OCI-LY7 (cell line): ENCODE measurements at places on chromosomes 7 and 10.

GRCh38 chr10:7003831-7004395 is 406.9 kb downstream of the SFMBT2 start:
- no peak for DNase-seq

GRCh38 chr7:155919391-155920067 is 107.3 kb upstream of the SHH start:
- no peak for DNase-seq

- no peak for DNase-seq
Measured at GRCh38 chr7:82172017-82172416, 271.6 kb downstream of the CACNA2D1 start.

- DNase-seq: no peak
Measured at GRCh38 chr7:26423436-26423835, 131.8 kb downstream of the SNX10 start.

- DNase-seq: no peak
Measured at GRCh38 chr7:159147687-159148086, 3.0 kb upstream of the VIPR2 start.

- DNase-seq: no peak
Measured at GRCh38 chr7:30519122-30519521, 14.5 kb upstream of the GGCT start.

DNA sequence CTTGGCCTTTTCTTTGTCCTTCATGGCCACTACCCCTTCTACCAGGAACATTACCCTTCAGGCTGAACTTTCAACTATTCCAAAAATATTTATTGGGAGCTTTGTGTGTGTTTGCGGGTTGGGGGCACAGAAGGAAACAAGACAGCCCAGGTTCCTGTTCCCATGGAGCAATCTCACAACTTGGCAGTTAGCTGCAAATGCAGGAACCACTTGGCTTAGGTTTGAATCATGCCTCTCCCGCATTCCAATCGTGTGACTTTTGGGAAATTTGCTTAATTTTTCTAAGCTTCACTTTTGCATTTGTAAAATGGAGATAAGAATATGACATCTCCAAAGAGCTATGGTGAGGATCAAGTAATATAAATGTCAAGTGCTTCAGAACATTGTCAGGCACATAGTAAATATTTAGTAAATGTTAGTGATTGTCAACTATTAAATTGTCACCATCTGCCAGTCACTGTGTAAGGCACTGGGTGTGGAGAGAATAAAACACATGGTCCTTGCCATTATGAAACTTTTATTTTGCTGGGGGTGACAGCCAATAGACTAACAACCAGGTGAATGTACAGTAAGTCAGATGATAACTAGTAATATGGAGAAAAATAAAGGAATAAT is 277.1 kb downstream of the SNX13 start:
- DNase-seq: no peak

DNA sequence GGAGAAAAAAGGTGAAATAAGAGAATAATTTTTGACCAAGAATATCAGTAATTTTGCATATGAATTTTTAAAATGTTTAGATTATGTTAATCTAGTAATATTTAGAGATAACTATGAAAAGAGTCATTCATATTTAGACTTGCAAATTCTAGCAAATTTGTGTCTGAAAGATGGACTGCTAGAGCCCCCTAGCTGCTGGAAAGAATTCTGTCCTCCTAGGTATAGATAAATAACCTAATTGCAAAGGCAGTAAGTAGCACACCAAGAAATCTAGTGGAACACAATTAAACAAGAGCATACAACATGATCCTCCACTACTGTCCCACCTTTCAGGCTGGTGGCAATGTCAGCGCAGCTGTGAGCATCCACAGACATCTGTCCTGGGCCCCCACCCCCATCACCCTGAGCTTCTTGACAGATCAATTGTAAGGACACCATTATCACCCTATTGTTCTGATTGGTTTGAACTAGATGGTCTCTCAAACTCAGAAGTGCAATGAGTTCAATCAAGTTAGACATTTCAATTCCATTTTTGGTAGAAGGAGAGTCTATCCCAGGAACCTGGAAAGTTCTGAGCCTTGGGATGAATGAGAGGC is 15.0 kb upstream of the GFRA1 start:
- DNase-seq: peak; percentile 1

- no peak for DNase-seq
Measured at GRCh38 chr7:41629711-41630111, 73.2 kb downstream of the INHBA start.

DNA sequence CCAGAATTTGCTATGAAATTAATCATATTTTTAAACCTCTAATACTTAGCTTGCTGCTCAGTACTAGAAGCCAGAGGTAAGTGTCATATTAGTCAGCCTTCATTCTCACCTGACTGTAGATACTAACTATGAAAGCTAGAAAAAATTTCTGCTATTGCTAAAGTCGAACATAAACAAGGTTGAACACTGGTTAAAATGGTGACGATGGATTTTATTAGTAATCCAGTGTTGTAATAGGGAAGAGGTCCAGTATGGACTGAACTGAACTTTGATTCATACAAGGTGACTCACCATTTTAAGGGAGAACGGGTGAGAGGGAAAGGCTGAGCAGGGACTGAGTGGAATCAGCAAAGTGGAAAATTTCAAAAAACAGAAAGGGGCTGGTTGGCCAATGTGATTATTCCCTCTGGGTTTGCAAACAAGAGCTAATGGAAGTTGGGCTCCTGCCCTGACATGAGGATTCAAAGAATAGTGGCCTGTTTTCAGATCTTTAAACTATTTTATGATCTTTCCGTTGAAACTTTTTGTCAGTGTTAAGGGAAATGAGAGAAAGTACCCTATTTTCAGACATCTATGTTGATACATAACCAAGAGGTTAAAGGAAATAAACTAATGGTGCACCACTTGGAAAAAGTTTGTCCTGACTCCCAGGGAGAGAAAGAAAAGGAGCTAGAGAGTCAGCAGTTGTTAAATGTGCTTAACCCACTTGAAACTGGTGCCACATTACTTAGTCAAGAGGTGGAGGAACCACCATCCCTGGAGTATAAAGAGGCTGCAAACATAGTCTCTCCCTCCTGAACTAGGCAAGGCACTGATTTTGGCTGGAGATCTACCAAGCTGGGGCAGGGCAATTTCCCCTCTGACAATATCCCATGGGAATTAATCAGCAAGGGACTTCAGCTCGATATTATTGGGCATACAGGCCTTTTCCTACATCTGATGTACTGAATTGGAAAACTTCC is 15.3 kb upstream of the AKR1C1 start:
- no peak for DNase-seq

- DNase-seq: no peak
Measured at GRCh38 chr7:133461421-133461820, 208.5 kb downstream of the EXOC4 start.

DNA sequence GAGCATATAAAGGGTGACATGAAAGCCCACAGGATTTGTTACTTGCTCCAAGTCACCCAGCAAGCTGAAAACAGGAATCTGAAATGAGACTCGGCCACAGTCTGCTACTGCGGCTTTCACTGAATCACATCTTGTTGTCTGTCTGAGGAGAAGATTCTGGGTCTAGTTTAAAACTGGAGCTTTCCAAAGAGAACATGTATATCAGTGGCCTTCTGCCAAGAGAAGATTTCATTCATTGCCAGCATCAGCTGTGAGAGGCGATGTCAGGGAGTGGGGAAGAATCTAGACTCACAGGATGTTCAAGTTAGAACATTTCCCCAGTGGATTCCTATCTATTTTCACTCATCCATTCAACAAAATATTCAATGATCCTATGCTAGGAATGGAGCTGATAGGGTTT is 122.8 kb downstream of the GALNT17 start:
- no peak for DNase-seq

DNA sequence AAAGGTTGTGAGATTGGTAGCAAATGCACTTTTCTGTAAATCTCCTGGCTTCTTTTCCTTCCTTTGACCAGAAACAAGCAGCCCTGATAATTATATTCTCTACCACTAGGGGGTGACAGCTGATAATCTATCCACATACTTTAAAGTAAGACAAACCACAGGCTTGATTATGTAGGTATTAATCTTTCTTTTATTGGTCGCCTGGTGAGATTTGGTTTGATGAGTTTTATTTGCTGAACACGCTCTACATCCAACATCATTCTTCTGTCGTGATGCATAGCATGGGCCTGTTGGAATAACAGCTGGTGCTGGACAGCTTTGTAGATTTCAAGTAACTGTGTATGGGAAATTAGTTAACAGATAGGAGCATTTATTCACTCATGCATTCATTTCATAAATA is 63.5 kb downstream of the ZNF365 start:
- peak; percentile 78 for DNase-seq

DNA sequence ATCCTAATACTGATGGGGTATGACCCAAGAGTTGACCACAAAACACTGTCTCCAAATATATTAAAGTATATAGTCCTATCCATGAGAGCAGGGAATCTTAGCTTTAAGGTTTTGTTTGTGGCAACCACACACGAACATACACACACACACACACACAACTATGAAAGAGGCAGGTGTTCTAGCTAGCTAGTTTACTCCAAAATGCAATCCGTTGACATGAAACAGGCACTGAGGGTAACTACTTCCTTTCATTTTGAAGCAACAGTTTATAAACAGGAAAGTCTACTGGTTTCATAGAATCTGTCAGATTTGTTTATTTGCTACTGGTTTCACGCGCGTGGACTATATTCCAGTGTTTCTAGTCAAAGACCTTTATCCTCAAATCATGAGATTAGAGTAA is 14.8 kb downstream of the HTR5A start:
- no peak for DNase-seq

DNA sequence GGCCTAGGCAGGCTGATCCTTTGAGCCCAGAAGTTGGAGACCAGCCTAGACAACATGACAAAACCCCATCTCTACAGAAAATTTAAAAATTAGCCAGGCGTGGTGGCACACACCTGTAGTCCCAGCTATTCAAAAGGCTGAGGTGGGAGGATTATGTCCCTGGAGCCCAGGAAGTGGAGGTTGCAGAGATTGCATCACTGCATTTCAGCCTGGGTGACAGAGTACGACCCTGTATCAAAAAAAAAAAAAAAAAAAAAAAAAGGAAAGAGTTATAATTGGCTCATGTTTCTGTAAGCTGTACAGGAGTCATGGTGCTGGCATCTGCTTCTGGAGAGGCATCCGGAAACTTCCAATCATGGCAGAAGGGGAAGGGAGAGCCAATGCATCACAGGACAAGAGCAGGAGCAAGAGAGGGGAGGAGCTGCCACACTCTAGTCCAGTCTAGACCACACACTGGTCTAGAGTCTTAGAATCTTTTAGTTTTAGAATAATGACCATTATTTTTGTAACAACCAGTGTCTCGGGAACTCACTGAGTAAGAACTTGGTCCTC is 16.8 kb downstream of the DOCK1 start:
- DNase-seq: no peak
